ENCODE measurements at places on chromosomes 2 and 18.

DNA sequence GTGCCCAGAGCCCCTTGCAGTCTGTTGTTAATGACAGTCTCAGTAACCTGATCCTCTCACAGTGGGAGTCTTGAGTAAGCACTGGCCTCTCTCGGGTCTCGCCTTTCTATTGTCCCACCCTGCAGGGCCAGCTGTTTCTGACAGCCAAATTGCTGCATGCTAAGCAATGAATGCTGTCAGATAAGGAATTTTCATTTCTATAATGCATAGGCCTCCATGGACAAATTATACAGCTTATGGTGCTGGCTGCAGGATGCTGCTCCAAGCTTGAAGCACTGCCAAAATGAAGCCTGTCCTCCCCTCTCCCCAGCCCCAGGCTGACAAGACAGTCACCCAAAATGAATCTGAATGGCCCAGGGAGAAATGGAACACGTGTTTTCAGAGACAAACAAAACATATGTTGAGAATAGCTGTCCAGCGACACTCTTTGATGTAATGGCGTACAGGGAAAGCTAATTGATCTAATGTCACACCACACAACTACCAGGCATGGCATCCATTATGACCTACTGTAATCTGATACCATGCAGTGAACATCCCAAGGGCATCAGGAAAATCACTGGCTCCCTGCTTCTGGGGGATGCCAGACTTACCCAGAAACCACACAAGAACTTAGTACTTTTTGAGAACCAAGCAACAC is 36.8 kb downstream of the ACVR1 start:
- no peak for DNase-seq

- DNase-seq = no peak
Measured at GRCh38 chr2:105373895-105374401, 24.9 kb downstream of the FHL2 start.

GRCh38 chr2:172409042-172409441 is 18.3 kb upstream of the ITGA6 start:
- no peak for DNase-seq

DNA sequence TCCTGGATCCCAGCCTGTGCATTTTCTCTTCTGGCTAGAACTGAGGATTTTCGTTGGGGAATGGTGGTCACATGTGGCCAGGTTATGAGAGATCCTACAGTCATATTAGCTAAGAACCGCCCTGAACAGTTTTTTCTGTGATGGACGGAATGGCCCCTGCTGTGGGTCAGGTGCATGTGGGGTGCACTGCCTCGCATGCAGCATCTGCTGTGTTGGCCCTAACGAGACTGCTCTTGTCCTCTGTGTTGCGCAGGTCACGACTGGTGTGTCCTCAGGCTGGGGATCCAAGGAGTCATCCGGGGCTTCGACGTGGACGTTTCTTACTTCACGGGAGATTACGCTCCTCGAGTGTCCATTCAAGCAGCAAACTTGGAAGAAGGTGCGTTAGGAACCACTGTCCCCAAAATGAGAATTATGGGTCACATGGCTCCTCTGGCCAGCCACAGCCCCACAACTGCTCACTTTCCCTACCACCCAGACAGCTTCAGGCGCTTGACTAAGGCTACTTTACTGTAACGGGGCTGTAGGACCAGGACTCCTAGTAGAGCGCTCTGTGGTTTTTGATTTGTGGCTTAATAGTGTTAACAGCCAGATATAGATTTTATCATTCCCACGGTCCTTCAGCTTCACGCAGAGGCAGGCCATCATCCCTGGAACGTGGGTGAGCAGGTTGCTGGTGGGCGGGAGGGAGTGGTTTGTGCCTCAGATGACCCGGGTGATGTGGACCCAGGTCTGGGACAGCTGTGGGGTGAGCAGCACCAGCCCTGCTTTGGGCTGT is 21.8 kb downstream of the ALLC start:
- DNase-seq = no peak

DNA sequence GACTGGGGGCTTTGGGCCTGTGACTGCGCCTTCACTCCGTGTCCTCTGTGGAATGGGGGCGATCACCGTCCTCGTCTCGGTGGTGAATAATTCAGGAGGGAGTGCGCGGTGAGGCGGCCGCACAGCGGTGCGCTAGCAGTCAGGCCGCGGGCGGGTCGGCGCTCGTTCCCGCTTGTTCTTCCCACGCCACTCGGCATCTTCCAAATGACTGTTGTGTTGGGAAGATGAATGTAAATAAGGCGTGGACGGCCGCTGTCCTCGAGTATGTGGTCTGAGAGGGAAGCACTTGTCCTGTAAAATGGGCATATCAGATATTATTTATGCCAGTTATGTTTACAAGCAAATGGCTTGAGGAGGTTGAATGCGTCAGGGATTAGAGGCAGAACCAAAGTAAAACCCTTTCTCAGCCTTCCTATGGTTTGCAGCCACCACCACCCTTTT is 608 bp upstream of the VPS4B start:
- DNase-seq = no peak

DNA sequence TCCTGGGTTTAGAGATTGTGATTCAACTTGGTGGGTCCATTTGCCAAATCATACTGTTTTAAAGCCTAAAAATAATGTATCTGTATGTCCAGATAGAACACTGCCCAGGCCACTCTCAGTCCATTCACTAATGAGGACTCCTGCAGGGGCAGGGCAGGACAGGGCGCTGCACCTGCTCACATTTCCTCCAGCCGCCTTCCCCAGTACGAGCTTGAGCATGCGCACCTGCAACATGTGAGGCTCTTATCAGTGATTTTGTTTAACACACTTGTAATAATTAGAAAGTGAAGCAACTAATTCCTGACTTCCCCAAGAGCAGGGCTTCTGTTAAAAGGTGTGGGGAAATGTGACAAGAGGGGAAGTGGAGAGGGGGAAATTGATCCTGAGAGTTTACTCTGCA is 89.7 kb downstream of the AFF3 start:
- no peak for DNase-seq

DNA sequence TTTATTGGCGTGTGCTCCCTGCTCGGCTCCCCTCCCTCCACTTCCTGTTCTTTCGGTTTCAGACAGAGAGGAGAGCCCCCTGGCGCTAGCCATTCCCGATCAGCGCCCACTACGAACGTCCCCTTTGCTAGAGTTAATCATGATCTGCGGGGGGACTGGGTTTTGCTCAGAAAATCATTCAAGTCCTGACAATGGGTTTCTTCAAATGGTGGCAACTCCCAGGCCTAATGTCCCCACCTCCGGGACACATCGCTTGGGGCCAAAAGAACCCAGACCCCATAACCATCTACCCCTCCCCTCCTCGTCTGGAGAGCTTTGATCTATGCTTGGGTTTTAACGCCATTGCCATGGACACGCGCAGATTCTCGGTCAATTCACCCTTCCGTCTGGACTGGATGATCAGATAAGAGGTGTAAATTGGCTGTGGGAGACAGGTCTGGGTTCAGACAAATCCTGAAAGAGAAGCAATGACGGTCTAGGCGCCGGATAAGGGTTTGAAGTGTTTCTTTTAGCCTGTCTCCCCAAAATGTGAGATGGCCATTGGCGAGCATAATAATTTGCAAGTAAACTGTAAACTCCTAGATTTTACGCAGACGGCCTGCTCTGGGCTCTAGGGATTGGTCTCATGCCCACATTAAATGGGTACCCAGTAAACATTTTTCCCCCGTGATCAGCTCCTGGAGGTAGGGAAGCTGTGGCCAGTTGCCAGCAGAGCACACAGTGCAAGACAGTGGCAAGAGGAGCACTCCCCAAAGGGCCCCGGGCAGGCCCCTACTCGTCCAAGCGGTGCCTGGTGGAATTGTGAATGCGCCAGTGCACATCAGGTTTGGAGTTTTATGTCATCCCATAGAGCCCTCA is 4.7 kb downstream of the NRP2 start:
- no peak for DNase-seq

GRCh38 chr2:157593411-157593810 is 35.3 kb downstream of the ACVR1C start:
- DNase-seq = no peak
